ENCODE measurements at places on chromosomes 16 and 17.

DNA sequence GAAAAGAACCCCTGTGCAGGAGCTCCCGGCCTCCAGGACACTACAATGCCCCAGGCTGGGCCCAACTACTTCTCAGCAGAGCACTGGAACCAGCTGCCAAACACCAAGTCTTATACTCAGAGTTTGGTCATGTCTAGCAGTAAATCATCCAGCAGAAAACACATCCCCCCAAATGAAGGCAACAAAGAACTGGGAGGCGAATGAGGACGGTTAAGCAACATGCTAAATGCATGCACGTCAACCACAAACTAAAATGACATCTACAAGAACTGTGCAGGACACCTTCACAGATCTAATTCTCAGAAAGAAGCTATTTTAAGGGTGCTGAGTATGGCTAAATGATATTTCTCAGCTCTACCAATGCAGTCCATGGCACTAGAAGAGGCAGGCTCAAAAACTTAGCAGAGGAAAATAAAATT is 7.6 kb upstream of the IRX5 start:
- DNase-seq, result no peak

DNA sequence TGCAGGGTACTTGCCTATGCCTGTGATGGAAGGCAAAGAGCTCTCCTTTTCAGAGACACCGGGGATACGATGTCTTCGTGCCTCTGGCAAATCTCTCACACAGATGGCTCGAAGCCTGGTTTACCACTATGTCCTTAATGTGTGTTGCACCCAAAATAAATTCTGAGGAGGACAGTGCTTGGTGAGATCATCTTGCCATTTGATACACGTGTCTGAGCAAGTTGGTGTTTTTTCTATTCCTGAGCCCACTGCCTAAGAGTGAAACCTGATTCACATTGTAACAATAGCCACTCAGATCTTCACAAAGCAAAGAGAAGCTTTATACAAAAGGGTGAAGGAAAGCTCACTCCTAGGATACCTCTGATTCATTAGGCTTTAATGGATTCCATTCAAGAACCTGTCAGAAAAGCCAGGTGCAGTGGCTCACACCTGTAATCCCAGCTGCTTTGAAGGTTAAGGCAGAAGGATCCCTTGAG is 33.1 kb upstream of the AKAP1 start:
- DNase-seq, result no peak

DNA sequence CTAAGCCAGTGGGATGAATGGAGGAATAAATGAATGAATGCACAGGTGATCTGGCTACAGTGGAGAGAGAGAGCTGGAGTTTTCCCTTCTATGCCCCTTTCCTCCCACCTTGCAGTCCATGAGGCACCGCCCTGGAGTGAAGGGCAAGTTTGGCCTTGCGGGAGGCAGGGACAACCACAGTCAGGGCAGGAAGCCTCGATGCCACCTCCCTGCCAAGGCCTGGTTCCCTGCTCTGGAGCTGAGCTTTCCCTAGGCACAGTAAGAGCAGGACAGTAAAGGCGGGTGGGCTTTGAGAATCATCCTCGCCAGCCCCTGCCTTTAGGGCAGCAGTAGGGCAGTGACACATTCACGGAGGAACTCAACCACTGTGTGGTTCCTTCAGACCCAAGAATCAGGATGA is 72.6 kb downstream of the RBFOX3 start:
- DNase-seq, result no peak

- DNase-seq, result no peak
Measured at GRCh38 chr17:74015990-74016389, 187.5 kb upstream of the RPL38 start.

DNA sequence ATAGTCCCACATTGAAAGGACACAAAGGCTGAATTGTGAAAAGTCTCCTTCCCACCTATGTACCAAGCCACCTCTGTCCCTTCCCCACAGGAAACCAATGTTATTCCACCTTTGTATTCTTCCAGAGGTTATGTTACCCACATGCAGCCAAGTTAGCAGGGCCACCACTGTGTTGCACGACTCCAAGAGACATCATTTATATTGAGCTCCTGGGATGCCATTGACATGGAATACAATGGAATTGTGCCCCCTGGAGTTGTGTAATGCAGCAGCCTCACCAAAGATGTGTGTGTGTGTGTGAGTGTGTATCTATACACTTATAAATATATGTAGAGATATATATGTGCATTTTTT is 21.6 kb upstream of the MSI2 start:
- no peak for DNase-seq

GRCh38 chr17:81564778-81565177 is 12.6 kb upstream of the FAAP100 start:
- DNase-seq, result no peak

DNA sequence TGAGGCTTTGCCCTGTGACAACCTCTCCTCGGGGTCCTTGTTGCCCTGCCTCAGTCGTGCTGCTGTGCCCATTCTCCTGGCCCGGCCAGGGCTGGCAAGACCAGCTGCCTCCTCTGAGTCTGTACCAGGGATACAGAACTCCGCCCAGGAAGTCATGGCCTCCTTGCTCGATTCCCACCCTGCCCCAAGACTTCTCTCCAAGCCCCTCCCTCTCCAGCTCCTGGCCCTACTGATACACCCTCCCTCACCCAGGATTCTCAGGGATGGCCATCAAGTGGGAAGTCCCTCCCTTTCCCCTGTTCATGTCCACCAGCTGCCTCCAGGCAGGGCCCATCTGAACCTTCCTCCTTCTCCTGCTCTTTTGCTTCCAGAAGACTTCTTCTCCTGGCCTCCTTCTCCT is 11.2 kb upstream of the TMEM208 start:
- DNase-seq, result no peak

DNA sequence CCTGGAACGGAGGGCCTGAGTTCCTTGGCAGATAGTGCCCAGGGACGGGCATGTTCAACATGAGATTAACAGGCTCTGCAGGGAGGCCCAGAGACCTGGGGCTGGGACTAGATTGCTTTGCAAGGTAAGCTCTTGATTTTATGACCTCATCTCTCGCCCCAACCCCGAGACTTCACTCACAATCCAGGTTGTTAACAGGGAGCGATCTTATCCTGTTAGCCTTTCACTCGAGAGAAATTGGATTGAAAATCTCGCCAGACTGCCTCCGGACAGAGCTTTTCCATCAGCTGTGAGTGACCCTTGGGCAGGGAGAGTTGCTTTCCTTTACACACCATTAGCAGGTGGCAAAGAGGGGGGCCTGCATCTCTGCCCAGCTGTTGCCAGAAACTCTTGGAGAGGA is 521.7 kb upstream of the EEF2KMT start:
- no peak for DNase-seq

GRCh38 chr16:47644661-47645060 is 183.5 kb downstream of the PHKB start:
- no peak for DNase-seq

- no peak for DNase-seq
Measured at GRCh38 chr17:75777296-75777922, 7.2 kb upstream of the UNK start.

- no peak for DNase-seq
Measured at GRCh38 chr17:44628243-44629188, 27.8 kb upstream of the MEIOC start.

DNA sequence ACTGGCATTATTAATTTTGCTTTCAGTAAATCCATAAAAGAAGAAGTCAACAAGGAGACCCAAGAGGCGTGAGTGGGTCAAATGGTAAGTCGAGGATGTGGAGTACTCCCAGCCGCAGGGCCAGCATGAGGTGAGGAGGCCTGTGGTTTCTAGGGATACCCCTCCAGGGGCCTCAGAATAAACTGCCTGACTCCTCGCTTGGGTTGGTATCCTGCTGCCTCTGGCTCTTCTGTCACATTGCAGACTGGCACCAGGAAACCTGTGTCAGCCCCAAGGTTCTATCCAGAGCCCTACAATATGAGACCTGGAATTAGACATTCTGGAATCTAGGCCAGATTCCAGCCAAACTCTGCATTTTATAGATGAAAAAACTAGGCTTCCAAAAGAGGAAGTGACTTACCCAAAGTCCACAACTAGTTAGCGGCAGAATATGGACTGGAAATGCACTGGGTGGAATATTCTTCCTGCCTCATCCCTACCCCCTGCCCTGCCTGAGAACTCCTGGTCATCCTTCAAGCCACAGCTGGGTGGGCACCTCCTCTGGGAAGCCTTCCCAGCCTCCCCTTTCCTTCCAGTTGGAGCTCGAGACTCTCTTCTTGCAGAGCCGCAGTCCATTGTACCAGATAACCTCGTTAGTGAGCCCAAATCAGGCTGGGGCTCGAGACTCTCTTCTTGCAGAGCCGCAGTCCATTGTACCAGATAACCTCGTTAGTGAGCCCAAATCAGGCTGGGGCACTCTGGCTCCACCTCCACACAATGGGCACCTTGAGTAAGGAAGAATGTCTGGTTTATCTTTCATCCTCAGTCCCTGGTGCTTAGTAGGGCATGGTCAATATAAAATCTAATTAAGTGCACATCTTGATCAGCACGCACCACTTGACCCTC is 22.6 kb downstream of the C17orf67 start:
- no peak for DNase-seq

DNA sequence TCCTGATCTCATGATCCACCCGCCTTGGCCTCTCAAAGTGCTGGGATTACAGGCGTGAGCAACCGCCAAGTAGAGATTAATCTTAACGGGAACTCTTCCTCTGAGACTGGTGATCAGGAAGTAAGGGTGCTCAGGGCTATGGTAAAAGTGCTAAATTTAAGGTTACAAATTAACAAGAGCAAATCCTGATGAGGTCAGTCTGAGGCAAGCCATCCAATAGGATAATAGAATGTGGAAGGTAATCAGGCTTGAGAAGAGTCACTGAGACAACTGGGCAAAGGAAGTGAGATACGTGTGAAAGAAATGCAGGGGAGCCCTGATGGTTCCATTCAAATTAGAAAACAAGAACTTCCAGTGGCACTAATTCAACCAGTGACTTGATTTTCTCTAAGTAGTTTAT is 69.1 kb downstream of the CACNG1 start:
- DNase-seq, result no peak

DNA sequence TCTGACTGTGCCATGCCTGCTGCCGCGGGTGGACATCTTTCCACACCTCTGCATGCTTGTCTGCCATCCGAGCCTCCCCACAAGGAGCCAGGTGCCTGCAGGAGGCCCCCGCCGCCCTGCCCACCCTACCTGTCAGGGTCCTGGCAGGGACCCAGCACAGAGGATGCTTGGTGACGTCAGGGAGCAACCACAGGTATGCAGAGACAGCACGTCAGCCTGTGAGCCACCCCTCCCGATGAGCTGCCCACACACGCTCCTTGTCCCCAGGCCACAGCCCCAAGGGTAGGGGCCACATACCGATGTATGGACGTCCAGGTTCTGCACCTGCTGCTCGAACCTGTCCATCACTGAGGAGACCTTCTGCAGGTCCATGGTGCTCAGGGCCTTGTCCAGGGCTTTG is 10.6 kb downstream of the CHMP1A start:
- no peak for DNase-seq

DNA sequence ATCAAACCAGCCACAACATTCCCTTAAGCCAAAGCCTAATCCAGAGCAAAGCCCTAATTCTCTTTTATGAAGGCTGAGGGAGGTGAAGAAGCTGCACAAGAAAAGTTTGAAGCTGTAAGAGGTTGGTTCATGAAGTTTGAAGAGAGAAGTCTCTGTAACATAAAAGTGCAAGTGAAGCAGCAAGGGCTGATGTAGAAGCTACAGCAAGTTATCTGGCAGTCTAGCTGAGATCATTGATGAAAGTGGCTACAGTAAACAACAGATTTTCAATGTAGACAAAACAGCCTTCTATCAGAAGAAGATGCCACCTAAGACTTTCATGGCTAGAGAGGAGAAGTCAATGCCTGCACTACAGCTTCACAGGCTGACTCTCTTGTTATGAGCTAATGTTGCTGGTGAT is 52.5 kb downstream of the NACA2 start:
- DNase-seq, result no peak

DNA sequence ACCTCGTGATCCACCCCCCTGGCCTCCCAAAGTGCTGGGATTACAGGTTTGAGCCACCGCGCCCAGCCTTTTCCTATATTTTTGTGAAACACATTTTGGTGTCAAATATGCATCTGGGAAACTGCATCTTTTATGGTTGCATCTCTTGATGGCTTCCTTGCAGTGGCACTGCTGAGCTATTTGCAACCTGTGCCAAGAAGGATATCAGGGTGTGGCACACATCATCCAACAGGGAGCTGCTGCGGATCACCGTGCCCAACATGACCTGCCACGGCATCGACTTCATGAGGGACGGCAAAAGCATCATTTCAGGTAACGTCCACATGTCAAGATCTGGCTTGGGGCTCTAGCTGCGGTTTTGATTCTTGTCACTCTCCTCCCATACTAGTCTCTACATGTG is 16.8 kb upstream of the USP43 start:
- DNase-seq, result no peak
